Cardiac septum (tissue), 1 donor: ENCODE measurements at places on chromosomes 7 and 10. TPM values are rescaled to one million over a fixed set of nuclear protein-coding genes. Genes with fewer than 3 reads are reported as not detected.

PDGFA gene
- 38.9 TPM for total RNA-seq

CYP2W1 gene
- total RNA-seq = not detected

RNF32 gene
- total RNA-seq = 0.38 TPM

WDR86 gene
- total RNA-seq = not detected

OR6V1 gene
- not detected for total RNA-seq

HTR5A gene
- total RNA-seq = not detected

MRPL32 gene
- total RNA-seq = 51.3 TPM

ELOVL3 gene
- total RNA-seq = not detected

ZNF736 gene
- 6.8 TPM for total RNA-seq

ZNF727 gene
- total RNA-seq = 1.4 TPM

CPA4 gene
- total RNA-seq = 0.16 TPM

AGR2 gene
- total RNA-seq = not detected

SPAM1 gene
- total RNA-seq = 0.24 TPM

TACR2 gene
- total RNA-seq = 0.13 TPM

LBX1 gene
- 0.13 TPM for total RNA-seq

MTERF1 gene
- total RNA-seq = 7.5 TPM

XRCC2 gene
- total RNA-seq = 0.24 TPM

GRCh38 chr7:36652431-36652830 lies 71.9 kb downstream of the AOAH start:
- no peak for DNase-seq

GRCh38 chr7:39910108-39910869 lies 39.8 kb upstream of the CDK13 start:
- no peak for DNase-seq

- DNase-seq = no peak
Measured at GRCh38 chr10:124266468-124267230, 152.1 kb downstream of the OAT start.

GRCh38 chr10:3808689-3809199 lies 23.7 kb upstream of the KLF6 start:
- DNase-seq = no peak

GRCh38 chr7:101112233-101112632 lies 14.7 kb upstream of the SERPINE1 start:
- peak; percentile 82 for DNase-seq

- DNase-seq = no peak
Measured at GRCh38 chr10:75146780-75147179, 35.3 kb downstream of the SAMD8 start.

GRCh38 chr7:73521636-73522104 lies 423 bp downstream of the BAZ1B start:
- DNase-seq = no peak

DNA sequence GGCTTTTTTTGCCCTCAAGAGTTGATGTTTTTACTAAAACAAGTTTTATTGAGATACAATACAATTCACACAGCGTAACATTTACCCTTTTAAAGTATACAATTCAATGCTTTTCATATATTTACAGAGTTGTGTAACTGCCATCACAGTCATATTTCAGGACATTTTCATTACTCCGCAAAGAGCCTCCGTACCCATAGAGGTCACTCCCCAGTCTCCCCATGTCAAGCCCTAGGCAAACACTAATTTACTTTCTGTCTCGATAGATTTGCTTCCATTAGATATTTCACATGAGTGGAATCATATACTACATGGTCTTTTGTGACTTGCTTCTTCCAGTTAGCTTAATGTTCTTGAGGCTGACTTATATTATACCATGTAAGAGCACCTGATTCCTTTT lies 183.8 kb downstream of the PRKCQ start:
- no peak for DNase-seq

DNA sequence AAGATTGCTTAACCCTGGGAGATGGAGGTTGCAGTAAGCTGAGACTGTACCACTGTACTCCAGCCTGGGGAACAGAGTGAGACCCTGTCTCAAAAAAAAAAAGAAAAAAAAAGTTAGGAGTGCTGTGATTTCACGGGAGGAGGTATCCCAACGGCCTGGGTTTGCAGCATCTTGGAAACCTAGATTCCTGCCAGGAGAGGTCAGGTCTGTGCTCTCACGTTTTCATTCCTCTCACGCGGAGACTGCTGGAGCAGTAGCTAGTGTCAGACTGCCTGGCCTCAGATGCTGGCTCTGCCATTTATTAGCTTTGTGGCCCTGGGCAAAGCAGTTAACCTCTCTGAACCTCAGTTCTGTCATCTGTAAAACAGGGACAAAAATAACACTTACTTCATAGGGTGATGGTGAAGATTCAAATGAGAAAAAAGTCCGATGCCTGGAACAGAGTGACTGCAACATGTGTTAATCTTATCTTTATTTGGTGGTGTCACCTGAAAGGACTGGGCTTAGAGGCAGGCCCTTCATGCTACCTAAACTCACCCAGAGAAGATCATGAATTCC lies 94.9 kb downstream of the GAD2 start:
- no peak for DNase-seq

DNA sequence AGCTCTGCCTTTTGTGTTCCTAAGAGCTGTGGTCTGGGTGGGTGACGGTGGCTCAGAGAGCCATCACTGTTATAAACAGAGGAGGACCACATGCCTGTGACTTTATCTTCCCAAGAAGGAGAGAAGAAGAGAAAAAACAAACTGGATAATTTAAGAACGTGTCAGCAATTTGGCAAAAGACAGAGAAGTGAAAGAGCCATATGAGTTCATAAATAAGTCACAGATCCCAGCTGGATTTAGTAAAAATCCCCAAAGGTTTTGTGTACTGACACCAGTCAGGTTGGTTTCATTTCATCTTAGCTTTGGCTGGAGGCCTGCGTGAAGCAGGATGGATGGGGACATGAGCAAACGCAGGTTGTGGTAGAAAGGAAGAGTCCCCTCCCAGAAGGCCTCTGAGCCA lies 120.7 kb downstream of the CXCL12 start:
- no peak for DNase-seq

DNA sequence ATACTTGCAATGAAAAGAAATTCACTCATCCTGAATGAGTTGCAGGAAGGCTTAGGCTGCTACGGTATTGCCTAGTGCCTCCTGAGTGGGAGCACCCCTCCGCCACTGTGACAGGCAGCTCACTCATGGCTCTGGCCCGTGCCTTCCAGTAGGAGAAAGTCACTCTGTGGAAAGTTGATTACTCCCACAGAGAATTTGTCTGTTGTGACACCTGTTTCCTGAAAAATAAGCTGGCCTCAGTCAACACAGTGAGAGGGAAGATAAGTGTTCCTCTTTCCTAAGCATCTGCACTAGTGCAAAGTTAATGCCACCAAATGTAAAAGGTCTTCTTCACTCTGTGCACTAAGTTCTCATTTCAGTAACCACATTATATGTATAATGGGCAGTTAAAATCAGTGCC lies 158.8 kb upstream of the INHBA start:
- DNase-seq = no peak

DNA sequence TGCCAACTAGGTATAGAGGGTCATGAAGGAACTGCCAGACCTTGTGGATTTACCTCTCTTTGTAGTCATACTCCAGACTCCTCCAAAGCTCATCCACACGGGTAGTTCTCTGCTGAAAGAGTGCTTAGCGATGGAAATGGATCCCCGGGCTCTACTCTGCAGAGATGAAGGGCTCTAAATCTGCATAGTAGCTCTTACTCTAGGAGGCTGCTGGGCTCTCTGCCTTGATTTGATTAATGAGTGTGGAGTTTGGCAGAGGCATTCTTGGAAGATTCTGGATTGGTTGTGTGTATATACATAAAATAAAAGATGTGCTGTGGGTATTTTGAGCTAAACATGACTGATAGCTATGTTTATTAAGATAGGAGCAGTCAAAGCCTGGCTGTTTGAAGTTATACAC lies 21.3 kb upstream of the CPXM2 start:
- no peak for DNase-seq

GRCh38 chr7:150481186-150481920 lies 30.9 kb downstream of the GIMAP8 start:
- DNase-seq = no peak

DNA sequence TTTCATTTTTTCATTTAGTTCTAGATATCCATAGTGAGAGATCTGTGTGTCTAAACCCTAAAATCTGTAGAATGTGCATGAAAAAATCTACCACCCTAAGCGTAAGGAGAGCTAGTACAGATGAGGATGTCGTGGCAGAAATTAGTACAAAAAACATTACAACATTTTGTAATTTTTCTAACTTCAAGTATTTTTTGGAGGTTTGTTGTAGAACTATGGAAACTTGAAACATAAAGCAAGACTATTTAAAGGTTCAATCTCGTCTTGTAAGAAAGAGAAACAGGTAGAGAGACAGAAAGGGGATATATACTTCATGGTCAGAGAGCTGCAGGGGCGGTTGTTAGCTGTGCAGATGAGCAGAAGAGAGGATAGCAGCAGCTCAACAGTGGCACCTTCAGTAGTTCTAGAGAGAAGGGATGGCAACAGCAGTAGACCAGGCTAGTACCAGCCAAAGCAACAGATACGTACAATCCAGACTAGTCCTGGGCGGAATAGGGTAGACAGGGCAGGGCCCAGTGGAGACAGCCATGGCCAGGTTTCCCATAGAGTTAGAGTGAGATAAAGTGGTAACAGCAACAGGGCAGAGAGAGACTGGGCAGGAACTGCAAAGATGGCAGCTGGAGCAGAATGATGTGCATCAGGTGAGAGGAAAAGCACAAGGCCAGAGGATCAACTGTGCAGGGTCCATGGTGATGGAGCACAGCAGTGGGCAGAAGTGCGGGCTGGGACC lies 145.2 kb downstream of the FRMD4A start:
- no peak for DNase-seq

DNA sequence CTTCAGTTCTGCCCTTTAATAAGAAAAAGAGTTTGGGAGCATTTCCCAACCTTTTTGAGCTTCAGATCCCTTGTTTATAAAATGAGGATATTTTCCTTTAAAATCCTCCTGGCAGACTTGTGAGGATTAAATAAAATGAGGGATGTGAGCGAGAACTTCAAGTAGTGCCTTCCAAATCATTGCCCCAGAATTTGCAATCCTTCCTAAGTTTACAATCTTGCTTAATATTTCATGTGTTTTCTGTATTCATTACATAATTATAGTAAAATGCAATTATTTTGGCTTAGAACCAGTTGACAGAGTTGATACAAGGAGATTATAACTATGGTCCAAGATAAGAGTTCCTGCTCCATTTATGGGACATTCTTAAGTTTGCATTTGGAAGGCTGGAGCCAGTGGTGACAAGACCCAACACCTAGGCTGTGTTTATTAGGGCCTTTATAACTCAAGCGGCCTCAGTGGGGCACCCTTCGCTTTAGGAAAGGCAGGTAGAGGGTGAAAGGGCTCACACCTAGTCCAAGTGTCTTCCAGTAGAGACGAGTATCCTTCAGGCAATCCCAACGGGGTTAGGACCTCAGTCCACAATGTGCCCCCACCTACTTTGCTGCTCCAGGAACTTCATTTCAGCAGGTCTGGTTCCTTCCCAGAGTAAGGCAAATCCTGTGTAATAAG lies 317.5 kb downstream of the WDR11 start:
- DNase-seq = no peak

- DNase-seq = peak; percentile 89
Measured at GRCh38 chr7:518630-519483, 789 bp downstream of the PDGFA start.

- DNase-seq = no peak
Measured at GRCh38 chr7:25854059-25854458, 297.9 kb upstream of the NFE2L3 start.

GRCh38 chr10:25492040-25492439 lies 317.2 kb downstream of the GPR158 start:
- no peak for DNase-seq

DNA sequence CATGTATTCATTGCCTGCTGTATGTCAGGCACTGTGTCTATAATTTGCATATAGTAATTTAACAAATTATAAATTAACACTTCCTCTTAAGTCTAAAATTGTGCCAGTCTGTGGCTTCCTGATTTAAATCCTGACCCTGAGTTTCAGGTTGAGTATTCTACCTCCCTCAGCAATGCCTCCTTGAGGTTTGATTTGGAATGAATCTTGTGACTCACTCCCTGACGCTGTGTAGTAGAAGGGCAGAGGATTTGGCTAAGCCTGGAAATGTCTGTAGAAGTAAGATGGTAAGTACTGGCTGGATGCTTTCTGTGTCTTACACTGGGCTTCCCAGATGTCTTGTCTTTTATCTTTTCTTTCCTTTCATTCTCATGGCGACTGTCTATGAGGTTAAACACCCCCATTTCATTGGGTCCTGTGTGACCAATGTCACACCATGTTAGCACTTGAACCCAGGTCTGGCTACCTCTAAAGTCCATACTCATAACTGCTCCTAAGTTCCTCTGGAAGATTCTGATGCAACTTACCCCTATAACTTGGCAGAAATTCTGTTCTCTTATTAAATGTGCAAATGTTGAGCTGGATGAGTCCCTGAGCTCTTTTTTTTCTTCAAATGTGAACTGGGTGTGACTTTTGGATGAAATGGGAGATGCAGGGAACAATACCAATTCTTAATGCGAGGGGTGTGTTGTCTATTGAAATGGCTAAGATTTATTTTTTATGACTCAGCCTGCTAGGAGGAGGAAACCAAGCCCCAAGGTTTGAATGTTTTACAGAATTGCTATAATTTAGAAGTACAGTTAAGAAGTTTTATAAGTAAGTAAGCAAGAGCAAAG lies 48.5 kb downstream of the PLCE1 start:
- DNase-seq = no peak

DNA sequence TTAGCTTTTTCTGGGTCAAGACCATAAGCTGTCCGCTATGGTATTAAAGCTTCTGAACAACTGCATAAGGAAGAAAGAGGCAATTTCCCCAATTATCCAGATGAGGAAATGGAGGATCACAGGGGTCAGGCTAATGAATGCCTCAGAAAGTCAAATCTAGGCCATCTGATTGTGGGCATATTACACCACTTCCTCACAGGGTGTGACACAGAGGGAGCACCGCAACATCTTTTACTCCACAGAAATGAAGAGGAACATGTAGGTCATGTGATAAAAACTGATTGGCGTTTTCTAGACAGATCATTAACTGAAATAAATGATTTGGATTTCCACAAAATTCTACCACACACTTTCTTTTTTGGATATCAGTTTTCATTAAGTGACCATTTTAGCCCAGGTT lies 384.4 kb downstream of the PARD3 start:
- no peak for DNase-seq

DNA sequence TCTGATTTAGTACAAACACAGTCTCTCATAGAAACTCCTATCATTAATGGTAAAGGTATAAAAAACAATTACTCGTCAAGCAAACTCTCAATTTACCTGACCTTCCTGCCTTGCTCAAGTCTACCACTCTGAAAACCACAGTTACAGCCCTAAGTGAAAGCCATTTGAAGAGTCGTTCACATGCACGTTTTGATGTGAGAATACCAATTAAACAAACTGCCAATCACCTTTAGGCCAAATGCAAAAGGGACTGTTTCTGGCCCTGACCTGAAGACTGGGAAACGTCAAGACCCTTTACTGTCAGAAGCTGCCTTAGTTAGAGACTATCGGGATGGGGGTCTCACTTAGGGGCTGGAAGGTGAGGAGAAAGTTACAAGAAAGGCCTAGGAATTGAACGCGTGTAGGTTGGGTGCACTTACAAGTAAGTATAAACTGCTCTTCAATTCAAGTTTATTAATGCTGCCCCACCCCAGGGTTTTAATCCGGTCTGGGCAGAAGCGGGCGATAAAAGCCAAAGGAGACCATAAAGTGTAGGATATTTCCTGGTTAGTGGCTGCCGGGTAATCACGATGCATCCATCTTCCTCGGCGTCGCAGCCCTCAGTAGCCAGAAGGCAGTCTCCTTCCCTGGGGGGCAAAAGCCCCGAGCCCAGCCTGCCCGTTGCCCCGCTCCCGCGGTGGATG lies 935 bp downstream of the TM9SF3 start:
- DNase-seq = no peak

- peak; percentile 80 for DNase-seq
Measured at GRCh38 chr10:30857803-30858202, 173.9 kb downstream of the ZNF438 start.

GRCh38 chr10:1531883-1532597 lies 205.3 kb downstream of the ADARB2 start:
- DNase-seq = no peak
